ENCODE measurements at places on chromosomes 5 and 9.

DNA sequence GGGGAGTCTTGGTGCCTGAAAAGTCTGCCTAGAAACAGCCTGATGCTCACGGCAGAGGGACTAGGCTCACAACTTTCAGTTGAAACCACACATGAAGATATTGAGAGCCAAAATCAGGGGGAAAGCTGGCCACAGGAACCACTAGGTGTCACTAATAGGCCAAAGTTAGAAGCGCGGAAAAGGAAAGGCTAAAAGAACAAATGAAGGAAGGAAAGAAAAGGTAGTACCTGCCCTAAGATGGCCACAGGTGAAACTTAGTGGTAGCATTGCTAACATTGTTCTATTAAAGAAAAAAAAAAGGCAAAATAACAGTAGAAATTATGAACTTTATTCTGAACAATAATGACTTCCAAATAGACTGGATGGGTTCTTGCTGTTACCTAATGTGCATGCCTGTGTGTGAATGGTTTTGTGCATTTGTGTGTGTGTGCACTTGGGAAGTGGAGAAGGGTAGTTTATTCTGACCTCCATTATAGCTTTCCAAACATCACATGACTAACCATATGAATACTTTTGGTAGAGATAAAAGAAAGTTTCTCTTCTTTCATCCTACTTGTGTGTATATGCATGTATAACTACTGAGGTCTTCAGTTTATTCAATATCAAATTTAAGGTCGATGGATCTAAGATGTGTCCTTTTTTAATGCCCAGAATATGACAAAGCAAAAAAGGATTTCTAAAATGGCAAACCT, 2.1 kb upstream of the RFESD start:
- DNase-seq, result peak; percentile 33

DNA sequence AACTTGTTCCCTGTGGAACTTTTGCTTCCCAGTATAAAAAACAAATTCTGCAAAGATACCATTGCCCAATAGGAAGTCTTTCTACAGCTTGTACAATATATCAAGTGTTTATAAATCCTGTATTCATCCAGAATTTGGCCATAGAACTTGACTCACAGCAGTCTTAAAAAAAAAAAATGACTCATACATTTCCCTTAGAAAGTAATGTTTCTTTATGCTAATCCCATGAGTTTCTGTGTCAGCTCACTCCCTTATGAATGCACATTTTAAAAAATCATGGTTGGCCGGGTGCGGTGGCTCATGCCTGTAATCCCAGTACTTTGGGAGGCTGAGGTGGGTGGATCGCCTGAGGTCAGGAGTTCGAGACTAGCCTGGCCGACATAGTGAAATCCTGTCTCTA, 89.3 kb upstream of the DMRT1 start:
- no peak for DNase-seq

- DNase-seq, result no peak
Measured at GRCh38 chr5:170722316-170722715, 61.2 kb upstream of the GABRP start.

DNA sequence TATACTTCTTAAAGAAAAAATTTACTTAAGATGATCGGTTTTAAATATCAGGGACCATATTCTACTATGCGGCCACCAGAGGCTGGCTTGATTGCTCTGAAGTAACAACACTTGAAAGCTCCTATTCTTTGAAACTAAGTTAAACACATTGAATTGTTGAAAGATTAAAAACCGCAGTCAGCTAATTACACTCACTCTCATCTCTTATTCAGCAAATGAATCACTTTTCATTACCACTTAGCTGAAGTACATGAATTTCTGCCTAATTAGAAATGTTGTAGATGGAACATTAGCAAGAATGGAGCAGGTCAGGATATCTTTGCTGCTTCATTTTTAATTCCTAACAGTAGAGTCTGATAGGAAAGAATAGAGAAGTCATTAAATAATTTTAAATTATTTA, 42.3 kb downstream of the LSM11 start:
- no peak for DNase-seq

DNA sequence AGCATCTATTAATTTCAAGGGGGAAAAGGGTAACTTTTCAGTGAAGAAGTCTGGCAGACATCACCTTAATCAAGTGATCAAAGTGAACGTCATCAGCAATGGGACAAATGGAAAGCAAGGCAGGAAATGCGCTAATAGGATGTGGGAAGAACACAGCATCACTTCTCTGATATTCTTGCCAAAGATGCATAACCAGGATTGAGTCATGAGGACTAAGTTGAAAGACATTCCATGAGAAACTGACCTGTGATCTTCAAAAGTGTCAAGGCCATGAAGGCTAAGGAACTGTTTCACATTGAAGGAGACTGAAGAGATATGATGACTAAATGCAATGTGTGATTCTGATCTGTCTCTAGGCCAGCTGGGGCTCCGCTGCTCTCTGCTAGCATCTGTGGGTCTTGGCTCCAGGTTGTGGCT, 92.9 kb downstream of the NDFIP1 start:
- DNase-seq, result no peak

GRCh38 chr9:82057805-82058204, 69.2 kb downstream of the SPATA31D1 start:
- DNase-seq, result no peak

DNA sequence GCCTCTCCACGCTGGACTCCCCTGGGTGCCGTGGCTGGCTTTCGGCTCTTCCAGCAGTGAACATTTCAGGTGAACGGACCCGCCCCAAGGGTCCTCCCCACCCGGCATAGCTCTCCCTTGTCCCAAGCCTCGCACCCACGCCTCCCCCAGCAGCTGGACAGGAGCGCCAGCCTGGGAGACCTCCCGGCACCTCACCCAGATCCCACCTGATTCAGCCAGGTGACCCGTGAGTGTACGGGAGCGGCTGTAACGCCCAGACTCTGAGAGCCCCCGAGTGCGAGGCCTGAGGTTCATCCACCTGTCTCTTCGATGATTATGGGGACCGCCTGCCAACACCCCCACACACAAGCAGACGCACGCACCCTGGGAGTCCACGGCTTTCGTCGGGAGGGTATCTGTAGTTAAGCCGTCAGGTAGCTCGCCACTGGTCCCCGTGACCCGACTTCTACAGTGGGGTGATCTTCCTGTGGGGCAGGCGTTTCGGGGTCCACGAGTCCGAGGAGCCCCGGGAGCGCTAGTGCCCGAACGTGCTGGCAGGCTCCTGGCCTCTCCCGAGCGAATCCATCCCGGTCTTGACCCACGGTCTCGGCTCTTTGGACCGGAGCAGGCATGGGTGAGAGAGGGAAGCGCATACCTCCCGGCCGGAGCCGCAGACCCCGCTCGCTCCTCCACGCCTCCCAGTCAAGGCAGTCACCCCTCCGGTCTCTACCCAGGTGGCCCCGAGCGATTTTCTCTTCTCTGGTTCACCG, 14.9 kb downstream of the TRIM7 start:
- DNase-seq, result no peak
